ENCODE measurements at places on chromosomes 3 and 15.

DNA sequence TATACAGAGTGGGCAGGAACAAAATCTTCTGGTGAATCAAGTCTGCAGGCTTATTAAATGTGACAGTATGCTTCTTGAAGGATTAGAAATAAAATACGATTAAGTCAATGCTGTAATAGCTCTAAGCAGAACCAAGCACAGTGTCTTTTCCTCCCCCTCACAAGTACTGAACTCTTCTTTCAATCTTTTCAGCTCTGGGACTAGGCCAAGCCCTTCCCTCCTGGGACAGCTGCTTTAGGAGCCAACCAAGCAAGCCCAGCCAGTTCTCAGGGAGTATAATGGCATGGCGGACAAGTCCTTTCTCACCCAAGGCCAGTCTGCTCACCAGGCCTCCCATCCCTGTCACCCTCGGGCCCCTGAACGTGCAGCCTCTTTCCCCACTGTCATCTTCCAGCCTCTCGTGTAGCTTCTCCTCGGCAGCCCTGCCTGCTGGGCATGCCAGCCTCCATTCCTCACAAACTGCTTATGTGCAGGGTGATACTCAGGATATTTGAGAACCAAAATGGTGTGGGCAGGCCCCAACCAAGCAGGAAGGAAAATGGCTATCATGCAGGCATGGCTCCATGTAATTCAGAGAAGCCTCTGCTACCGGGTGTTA is 8.4 kb upstream of the PPP1R2 start:
- DNase-seq: no peak

- DNase-seq: no peak
Measured at GRCh38 chr3:56788521-56788920, 13.2 kb downstream of the ARHGEF3 start.

DNA sequence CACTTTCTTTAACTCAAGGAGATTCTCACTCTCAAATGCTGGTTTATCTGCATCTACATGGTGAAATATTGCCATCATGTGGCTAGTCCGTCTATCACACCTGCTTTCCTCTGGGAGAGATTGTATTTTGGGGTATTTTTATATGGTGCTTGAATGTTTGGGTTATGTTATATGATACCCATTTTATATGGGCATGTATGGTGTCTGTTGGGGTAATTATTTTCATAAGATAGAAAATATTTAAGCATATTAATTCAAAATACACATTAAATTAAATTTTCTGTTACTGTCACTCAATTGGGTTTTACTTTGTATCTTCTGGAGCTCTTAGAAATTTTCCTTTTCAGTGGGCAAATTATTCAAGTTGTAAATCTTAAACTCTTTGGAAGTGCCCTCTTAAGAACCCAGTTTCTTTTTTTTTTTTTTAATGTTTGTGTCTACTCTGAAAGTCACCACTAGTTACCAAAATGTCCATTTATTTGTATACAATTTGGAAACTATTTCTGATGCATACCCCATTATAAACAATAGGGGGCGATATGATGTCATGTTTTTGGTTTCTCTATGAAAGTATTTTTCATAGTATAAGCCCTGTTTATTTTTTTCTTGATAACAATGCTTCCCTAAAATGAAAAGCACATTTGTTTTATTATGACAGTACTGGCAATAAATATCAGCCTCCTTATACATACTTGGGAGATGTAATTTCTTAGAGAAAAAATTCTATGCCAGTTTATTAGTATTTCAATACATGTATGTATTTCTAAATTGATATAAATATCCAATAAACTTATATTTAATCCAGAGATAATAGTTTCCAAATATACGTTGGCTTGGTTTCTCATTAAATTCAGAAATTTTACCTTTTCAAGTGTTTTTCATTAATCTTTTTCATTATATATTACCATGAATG is 36.1 kb upstream of the PLSCR5 start:
- no peak for DNase-seq

- DNase-seq: no peak
Measured at GRCh38 chr3:67109651-67110204, 111.6 kb downstream of the KBTBD8 start.

DNA sequence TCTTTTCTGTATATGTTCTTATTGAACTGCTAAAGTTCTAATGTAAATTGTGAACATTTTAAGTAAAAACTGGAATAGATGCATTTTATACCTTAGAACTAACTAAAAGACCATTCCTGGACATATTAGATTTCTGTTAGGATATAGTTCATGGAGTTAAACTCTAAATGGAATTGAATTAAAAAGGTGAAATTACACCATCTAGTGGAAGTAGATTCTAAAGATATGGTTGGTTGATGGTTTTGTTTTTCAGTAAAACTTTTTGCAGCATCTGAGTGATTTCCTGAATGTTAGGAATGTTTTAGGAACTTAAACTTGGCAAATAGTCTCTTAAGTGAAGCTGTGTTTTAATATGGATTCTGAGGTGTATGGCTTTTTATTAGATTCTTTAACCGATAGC is 96.8 kb downstream of the SLMAP start:
- DNase-seq: no peak

DNA sequence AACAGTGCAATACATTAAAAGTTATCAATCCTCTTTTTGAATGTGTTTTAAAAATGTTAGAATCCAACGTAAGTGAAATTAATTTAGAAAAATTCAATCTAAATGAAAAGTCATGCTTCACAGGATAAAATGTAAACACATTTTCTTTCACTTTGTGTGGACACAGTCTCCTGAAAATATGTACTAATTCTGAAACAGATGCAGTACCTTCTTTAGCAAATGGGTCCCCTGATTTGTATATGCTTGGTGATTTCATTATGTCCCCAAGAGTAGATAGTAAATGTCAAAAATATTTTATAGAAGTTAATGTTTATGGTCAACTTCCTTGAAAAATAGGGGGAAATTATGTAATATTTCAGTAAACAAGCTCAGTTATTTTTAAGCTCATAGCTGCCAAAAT is 28.9 kb downstream of the FOXP1 start:
- DNase-seq: no peak

DNA sequence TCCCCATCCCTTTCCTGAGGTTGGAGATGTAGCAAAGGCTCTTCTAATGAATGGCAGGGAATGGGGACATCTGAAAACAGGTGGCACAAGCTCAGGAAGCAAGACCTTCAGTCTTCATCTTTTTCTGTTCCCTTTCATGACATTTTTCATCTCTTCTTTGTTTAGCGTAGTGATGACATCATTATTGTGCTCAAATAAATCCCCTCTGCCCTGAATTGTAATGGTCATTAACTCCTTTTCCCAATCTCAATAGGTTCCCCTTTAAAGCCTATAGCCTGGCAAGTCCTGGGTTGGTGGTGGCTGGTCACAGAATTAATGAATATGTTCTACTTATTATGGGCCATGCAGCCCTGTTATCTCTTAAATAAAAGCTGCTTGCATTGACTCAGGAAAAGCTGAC is 21.4 kb downstream of the TF start:
- no peak for DNase-seq

Data from cortex of kidney (tissue), 1 donor.